COR-L47 (cell line): ENCODE measurements at places on chromosomes 5 and 9.

GRCh38 chr9:91196103-91196950 lies 165.4 kb downstream of the AUH start:
- DNase-seq = no peak

GRCh38 chr5:93512799-93513198 lies 68.2 kb downstream of the NR2F1-AS1 start:
- DNase-seq = no peak

GRCh38 chr9:4547016-4547415 lies 56.7 kb downstream of the SLC1A1 start:
- DNase-seq = no peak

GRCh38 chr5:38581597-38581996 lies 25.2 kb upstream of the LIFR start:
- no peak for DNase-seq

DNA sequence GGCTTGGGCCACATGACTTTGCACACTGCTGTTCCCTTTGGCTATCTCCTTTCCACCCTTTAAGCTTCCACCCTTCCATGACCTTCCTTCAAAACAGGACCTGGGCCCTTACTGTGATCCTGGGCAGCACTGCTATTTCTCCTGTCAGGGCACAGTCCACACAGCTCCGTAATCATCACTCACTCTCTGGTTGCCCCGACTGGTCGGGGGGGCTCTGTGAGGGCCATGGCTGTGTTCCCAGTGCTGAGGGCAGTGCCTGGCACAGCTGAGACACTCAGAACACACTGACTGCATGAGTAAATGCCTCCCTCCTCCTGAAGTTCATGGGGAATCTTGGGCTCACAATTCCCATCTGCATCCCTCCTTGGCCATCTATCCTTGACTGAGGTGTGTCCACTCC lies 12.2 kb downstream of the TRAF1 start:
- no peak for DNase-seq

DNA sequence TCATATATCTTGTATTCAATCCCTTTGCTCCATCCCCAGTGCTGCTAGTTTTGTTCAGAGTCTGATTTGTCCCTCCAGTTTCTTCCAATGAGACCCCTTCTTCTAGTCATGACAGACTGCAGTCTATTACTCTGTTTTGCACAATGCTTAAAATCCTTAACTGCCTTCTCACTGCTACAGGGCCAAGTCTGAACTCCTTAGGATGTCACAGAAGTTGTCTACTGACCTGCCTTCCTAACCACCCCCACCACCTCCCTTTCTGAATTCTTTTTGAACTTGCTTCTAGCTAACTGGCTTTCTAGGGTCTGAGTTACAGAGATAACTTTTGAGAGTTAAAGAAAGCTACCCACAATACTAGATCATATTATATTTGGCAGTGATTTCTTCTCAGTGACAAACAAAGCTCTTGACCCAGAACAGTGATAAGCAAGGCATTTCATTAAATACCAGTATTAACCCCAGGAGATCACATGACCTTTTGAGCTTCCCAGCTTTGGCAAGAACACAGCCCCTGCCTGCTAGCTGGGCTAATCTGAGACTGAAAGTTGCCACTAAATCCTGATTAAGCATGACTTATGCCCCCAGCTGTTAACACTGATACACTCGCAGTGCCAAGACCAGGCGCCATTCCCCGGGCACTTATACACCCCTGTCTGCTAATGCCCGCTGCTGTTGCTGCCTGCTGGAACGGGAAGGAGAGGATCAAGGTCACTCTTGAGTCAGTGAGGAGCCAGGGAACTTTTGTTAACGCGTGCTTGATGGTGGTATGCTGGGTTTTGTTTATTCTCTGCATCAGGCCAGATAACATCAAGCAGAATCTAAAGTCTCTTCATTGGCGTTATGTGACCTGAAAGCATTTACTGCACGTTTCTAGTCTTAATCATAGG lies 36.4 kb upstream of the ADAMTSL1 start:
- no peak for DNase-seq

DNA sequence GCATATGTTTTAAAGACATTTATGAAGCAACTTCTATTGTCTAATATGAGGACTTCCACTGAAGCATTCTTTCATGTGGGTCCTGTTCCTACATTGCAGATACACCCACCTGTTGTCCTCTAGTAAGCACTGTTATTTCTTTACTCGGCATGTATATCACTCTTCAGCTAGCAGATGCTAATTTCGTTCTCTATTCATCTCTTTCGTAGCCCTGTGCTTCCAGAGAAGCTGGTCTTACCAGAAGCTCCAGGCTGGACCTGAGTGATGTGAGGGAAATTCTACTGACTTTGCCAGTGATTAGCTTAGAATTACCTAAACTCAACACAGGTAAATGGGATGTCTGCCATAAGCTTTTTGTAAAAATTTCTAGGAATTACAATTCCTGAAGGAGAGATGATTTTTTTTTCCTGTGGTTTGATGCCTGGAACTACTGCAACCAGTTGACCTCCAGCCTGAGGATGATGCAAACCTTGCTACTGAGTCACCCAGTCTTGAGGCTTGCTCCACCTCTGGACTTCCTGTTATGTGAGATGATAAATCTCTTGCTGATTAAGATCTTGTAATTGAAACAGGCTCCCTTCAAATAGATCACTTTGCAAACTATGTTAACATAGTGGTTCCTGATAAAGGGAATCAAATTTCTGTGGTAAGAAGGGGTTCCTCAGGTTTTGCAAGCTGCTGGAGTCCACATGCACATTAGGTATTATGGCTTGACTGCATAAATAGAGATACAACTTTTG lies 52.2 kb upstream of the SPINK5 start:
- DNase-seq = no peak

- DNase-seq = peak; percentile 67
Measured at GRCh38 chr9:114465906-114466900, 39.1 kb downstream of the WHRN start.

GRCh38 chr9:126894052-126894603 lies 20.5 kb upstream of the RALGPS1 start:
- DNase-seq = no peak

DNA sequence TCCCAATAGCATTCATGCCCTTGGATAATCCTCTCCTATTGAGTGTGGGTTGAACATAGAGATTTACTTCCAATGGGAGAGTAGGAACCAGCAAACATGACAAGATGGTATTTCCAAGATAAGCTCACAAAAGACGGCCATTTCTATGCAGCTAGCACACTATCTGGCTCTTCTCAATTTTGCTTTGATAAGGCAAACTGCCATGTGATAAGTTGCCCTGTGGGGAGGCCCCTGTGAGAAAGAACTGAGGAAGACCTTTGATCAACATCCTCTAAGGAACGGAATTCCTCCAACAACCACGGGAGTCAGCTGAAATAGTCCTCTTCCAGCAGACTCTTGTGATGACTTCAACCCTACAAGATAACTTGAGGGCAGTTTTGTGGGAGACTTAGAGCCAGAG lies 211.9 kb upstream of the TRPM3 start:
- no peak for DNase-seq

- no peak for DNase-seq
Measured at GRCh38 chr5:91007251-91007650, 375.9 kb downstream of the ARRDC3 start.

DNA sequence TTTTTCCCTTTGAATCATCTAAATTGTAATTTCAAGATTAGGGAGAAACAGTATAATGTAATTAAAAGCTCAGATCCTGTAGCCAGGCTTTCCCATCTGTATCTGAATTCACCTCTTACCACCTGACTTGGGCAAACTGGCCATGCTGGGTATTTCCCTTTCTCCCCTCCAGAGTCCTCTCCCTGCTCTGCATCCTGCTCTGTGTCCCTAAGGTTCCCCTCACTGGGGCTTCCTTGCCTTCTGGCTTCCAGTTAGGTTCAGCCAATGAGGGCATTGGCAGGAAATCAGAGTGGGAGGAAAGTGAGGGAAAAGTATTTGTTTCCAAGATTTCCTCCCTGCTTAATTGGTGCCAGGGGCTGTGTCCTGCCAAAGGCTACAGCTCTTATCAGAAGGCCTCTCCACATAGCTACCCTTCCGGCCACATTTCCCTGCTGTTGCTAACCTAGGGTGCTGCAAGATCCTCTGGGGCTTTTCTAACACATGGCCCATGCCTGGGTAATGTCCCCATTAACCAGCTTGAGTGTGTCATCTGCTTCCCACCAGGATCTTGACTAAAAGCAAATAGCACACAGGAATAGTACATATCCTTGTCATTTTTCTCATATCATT lies 51.0 kb upstream of the MPDZ start:
- no peak for DNase-seq

DNA sequence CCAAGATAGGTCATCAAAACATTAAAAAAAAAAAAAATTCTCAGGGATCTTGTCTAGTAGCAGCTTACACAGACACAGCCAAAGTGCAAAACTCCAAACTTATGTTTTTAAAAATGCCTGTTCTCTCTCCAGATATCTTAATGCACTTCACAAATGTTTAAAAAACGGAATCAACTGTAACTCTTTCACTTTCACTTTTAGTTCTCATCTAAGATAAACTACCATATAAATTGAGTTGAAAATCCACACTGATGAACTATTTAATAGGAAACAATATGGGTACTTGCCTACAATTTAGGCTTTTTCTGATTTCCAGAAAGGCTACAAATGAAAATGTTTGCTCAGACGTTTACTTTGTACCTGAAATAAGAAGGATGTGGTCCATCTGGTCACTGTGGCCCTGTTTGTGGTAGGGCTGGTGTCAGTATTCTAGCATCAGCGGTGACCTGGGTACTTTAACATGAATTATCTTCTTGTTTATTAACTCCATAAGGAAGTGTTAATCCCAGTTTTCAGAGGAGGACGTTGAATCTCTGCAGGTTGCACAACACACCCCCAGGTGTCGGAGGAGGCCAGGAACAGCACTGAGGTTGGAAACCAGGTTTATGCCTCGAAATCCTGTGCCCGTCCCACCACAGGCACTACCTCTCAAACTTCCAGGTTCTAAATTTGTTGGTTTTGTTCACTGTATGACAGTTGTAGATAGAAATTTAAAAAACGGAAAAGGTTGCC lies 13.3 kb upstream of the LPCAT1 start:
- DNase-seq = no peak

GRCh38 chr5:115432691-115433090 lies 111.9 kb downstream of the FEM1C start:
- no peak for DNase-seq
